ENCODE measurements at places on chromosomes 11 and 22. TPM values are rescaled to one million over a fixed set of nuclear protein-coding genes. Genes with fewer than 3 reads are reported as not detected.

GRCh38 chr11:100970283-100971164 lies 159.1 kb downstream of the PGR start:
- no peak for DNase-seq

DNA sequence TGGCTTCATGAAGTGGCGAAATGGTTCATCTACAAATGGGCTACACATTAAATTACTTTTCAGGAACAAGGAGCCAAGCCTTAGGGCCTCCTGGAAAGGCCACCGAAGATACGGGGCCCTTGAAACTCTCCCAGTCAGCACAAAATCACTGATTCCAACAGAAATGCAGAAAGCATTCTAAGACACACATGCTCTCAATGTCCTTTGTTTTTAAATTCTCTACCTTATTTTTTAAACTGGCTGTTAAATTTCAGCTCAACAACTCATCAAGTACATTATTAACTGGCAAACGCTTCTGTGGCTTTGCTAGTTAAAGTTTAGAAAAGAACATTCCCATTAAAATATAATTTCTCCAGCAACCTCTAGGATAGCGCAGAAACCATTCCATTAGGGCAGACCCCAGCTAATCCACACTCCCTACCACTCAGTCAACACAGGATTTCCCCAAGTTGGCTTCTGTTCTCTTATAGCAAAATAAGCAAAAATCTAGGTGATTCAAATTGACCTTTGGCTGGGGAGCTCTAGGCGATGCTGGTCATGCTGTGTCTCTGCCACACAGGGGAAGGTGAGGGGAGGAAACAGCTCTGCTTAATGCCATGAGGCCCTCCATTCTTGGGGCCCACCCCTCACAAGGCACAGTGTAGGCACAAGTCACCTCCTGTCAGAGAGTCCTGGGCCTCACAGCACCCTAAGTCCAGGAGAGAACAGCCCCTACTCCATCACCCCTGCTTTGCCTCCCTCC lies 47.1 kb downstream of the PLEKHA7 start:
- peak; percentile 47 for DNase-seq

DNA sequence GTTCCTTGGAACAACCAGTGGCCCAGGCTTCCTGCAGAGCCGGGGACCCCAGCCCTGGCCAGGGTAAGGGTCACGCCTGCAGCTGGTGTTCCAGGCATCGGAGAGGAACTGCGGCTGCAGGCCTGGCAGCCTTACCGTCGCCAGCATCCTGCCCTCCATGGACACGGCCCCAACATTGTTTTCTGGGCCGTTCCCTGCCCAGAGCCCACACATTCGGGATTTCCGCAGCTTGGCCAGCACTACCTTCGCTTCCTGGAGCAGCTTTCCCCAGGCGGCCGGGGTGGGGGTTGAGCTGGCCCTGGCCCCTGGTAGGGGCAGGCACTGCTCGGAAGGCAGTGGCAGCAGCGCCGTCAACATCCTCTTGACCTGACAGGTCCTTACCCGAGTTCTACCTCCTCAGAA lies 17.7 kb downstream of the TXN2 start:
- DNase-seq: no peak

GRCh38 chr22:46071451-46072109 lies 78.7 kb upstream of the PPARA start:
- DNase-seq: peak; percentile 96

Gene SPA17
- 4.0 TPM for total RNA-seq

- peak; percentile 72 for DNase-seq
Observed at GRCh38 chr11:44277196-44278090, 32.5 kb downstream of the ALX4 start.

- DNase-seq: no peak
Observed at GRCh38 chr11:65290448-65291165, 24.1 kb upstream of the CDC42EP2 start.

DNA sequence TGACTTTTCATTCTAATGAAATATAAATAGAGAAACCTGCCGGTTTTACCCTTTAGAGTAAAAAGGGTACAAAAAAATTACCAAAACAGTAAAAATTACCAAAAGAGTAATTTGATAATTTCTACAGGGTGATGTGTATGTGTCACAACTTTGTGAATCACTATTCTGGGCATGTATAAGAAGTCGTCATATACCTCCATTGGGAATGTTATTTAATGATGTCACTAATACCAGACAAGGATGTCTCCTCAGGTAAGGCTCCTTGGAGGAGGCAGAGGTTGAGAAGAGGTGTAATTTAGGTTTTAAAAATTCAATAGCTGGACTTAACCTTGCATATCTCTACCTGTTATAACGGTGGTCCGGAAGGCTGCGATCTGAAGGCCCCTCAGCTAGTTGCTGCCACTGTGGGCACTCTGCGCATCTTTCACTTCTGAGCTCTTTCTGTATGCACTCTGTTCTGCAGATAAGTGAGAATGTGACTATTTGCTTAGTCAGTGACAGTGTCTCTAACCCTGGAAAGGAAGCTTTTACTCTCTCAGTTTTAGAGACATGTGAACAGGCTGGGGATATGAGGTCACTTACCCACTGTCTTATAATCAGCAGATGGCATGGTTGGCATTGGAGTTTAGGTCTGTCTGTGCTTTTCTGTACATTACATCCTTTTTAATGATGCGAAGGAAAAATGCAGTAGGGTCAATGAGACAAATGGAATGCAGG lies 987 bp upstream of the NCR3LG1 start:
- no peak for DNase-seq

DNA sequence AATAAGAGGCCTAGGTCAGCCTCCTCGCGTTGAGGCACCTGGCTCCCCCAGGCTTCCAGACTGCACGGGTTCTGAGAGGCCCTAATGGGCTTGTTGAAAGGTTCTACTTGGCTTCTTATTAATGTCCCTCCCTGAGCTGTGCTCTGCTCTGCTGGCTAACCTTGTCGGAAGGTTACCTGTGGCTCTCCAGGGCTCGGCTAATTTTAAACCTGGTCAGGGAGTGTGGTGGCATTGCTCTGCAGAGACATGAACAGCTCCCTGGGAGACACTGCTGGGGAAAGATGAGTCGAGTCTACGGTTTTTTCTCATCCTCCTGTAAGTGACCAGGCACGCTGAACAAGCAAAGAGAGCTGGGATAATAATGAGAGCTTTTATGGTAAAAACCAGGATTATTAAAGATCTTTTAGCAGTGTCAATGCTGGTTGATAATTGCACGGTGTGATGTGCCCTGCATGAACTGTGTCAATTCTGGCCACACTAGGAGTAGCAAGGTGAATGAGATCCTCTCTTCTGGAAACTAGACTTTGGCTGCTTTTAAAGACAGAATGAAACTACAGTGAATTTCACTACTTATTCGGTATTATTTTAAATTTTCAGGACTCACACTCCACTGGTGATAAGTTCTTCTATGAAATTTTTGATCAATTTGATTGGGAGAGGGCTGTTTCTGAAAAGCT lies 70.7 kb downstream of the TEAD1 start:
- DNase-seq: no peak

DNA sequence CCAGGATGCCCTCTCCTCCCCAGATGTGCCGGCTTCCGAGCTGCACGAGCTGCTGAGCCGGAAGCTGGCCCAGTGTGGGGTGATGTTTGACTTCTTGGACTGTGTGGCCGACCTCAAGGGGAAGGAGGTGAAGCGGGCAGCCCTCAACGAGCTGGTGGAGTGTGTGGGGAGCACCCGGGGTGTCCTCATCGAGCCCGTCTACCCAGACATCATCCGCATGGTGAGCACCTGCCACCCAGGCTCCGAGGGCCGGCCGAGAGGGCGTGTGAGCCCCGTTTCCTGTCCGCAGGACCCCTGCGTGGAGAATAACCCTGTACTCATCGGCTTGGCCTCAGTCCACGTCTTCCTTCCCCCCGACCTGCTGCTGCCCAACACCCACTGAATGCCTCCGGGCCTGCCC lies 2.2 kb downstream of the PPP2R5B start:
- no peak for DNase-seq

Gene MUS81
- total RNA-seq: 38.0 TPM

Gene LDHAL6A
- not detected for total RNA-seq

DNA sequence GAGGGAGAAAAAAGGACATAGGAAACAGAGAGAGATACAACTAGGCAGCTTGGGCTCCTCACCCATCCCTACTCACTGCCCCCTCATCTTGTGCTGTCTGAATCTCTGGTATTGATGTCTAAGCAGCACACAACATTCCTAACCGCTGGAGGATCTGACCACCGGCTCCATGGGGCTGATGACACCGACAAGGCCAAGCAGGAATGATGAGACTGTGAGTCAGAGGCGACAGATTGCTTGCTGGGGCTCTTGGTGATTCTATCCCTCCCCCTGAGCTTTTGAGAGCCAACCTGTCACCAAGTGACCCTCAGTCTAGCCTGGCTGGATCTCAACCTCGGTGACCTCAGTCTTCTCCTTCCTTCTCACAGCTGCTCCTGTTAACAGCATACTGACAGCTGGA lies 13.8 kb downstream of the PAMR1 start:
- DNase-seq: no peak

- no peak for DNase-seq
Observed at GRCh38 chr11:23313001-23313400, 452.7 kb upstream of the CCDC179 start.

GRCh38 chr22:36194971-36195370 lies 6.6 kb downstream of the APOL4 start:
- no peak for DNase-seq

Gene C11orf52
- total RNA-seq: 3.1 TPM

Measured in mesenteric fat pad (tissue), 1 donor.